ENCODE measurements at places on chromosomes 7 and 10. TPM values are rescaled to one million over a fixed set of nuclear protein-coding genes. Genes with fewer than 3 reads are reported as not detected.

The SPDYE11 gene
- total RNA-seq = 0.10 TPM

The SP8 gene
- total RNA-seq = not detected

The GRM8 gene
- total RNA-seq = 1.9 TPM

The ANKRD61 gene
- not detected for total RNA-seq

The TMEM196 gene
- total RNA-seq = under 0.01 TPM

The EIF5AL1 gene
- total RNA-seq = 0.30 TPM

Measured in skin of body (tissue), 3 donors.